ENCODE measurements at places on chromosomes 2 and 18.

DNA sequence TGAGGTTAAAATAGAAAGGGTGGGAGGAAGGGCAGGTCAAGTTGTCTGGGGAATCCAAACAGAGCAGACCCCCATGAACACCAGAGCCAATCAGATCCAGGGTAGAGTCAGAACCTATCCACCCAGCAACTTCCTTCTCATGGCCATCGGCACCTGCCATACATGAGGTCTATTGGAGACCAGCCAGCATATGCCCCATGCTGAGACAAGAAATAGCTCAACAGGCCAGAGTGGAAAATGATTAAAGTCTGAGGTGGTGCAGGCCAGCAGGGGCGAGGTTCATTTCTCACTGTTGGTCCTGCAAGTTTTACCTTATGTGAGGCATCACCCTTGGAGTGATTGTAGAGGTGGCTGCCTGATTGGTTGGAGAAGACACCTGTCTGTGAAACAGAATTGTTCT lies 89.2 kb downstream of the LONRF2 start:
- H3K27ac ChIP-seq, result no peak overlapping the region
- no peak for DNase-seq
- no peaks in the 10 kb centered on the region for H3K27me3 ChIP-seq

DNA sequence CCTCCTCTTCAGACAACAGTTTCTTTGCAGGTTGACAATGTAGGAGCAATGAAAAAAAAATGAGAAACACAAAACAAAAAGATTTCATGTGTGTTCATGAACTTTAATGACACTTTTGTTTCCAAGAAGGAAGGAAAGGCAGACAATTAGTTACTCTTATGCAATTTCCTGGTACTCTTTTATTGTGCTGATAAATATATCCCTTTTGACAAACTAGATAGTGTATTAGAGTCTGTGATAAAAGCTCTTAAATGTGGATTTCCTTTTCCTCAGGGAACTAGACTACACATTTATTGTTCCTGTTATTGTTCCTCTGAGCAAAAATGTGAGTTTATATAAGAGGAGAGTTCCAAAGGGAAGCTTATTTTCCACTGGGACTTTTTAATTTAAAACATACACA lies 188.7 kb upstream of the NRXN1 start:
- H3K27me3 ChIP-seq, result no peaks in the 10 kb centered on the region
- H3K4me3 ChIP-seq, result no peak overlapping the region
- no peak overlapping the region for H3K27ac ChIP-seq
- no peaks in the 10 kb centered on the region for H3K36me3 ChIP-seq

DNA sequence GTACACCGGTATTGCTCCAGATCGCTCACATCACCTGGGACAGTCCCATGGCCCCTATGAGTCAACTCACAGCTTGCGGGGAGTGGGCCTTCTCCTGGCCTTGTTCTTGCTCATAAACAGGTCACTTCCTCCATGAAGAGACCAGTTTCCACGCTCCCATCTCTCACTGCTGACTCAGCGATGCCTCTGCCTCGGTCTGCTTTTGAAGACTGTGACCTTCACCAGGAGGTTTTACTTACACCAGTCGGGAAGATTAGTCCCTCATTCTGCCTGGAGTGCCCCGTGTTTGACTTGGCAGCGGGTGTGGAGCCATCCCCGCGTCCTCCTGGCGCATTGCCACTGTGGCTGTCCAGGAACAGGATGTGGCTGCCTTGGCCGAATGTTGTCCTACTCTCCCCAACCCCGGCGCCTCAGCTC lies 159.8 kb downstream of the RHBDD1 start:
- peak overlapping the region; percentile 62 for H3K27ac ChIP-seq
- H3K4me3 ChIP-seq, result no peak overlapping the region
- no peaks in the 10 kb centered on the region for H3K36me3 ChIP-seq
- no peaks in the 10 kb centered on the region for H3K27me3 ChIP-seq
- H3K4me1 ChIP-seq, result peaks cover 7% of the 10 kb centered on the region
- peak; percentile 92 for DNase-seq

DNA sequence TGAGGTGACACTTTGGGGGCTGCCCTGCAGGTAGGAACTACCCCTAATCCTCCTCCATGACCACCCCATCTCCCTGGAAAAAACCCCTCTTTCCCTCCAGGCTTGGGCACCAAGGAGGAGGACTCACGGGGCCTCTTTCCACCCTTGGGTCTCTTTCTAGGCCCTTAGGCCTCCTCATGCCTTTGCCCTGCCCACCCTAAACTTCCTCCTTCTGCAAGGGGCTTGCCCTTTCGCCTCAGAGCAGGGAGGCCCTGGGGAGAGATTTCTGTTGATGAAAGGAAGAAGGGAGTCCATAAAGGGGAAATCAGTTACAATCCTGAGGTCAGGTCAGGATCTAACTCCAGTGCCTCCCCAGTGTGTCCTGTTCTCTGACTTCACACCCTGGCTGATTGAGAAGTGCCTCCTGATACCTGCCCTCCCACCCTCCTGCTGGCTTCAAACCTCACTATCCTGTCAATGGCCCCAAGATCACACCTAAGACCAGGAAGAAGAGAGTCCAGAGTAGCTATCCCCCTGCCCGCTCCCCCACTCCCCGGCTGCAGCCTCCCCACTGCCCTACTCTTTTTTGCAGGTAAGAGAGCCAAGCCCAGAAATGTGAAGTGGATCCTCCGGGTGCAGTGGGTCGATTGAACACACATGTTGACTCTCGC lies 16.7 kb upstream of the TNS1 start:
- H3K27ac ChIP-seq, result no peak overlapping the region
- no peaks in the 10 kb centered on the region for H3K4me1 ChIP-seq
- no peaks in the 10 kb centered on the region for H3K36me3 ChIP-seq
- DNase-seq, result no peak

DNA sequence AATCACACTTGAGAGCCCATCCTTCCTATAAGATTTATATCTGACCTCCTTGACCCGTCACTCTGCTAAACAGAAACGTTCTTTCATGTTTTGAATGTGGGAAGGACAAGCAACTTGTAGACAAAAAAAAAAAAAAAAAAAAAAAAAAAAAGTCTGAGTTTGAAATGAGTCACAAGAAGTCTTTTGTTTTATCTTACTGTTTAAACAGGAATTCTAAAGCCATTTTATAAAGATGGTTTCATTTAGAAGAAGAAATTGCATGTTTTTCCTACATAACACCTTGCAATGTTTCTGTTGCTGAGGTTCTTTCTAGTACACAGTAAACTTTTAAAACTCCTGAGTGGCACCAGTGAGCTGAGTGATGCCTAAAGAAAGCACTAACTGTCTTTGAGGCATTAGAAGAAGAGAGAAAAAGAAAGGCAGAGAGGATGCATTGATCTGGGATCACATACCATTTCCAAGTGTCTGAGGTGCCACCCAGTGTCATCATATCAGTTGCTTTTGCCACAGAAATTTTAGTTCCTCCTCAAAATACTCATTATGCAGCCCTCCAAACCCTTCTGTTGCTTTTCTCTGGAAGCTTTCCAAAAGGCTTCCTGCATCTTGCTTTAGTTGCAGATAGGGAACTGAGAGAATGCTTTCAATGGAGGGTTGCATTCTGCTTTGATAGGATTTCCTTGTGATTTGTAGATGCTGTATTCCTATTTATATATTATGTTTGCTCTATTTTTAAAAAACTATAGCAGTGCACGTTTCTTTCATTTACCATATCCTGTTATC lies 69.1 kb downstream of the ACVR2A start:
- no peaks in the 10 kb centered on the region for H3K36me3 ChIP-seq
- no peaks in the 10 kb centered on the region for H3K4me1 ChIP-seq
- no peak overlapping the region for H3K27ac ChIP-seq
- H3K27me3 ChIP-seq, result no peaks in the 10 kb centered on the region
- H3K4me3 ChIP-seq, result no peak overlapping the region
- no peak for DNase-seq

DNA sequence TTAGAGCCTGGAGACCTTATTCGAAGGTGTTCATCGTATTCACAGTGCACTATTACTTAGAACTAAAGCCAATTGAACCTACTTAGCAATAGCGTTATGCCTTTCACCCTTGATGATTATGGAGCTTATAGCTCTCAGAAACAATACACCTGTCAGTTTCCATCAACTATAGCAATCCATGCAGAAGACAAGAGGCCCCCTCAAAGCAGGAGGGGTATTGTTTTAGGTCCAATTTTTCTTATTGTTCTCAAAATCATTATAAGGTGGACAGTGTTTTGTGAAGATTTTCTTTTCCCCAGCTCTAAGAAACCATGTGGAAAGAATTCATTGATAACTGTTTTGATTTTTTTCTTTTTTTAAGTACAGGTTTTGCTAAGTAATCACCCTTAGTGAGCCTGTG lies 135.5 kb downstream of the MEIS1 start:
- H3K27ac ChIP-seq, result peak overlapping the region; percentile 47
- no peak overlapping the region for H3K4me3 ChIP-seq
- H3K27me3 ChIP-seq, result no peaks in the 10 kb centered on the region
- no peak for DNase-seq
- H3K4me1 ChIP-seq, result peaks cover 60% of the 10 kb centered on the region
- H3K36me3 ChIP-seq, result peaks cover 43% of the 10 kb centered on the region

DNA sequence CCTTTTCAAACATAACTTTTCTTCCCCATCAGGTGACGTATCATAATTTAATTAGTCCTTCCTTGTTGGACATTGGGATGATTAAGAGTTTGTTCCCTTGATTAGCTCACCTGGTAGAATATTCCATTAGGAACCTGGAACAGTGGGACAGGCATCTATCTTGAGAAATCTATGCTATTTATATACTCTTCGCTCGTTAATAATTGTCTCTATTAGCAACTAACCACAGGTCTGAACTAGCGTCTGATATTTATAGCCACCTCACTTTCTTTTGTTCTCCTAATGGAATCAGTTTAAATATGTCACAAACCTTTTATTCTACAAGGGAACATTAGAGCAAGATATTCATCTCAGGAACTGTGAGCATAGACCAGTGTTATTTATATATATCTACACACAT lies 79.8 kb downstream of the MAPK4 start:
- H3K4me1 ChIP-seq, result peaks cover 14% of the 10 kb centered on the region
- no peaks in the 10 kb centered on the region for H3K36me3 ChIP-seq
- no peaks in the 10 kb centered on the region for H3K27me3 ChIP-seq
- DNase-seq, result no peak
- H3K27ac ChIP-seq, result no peak overlapping the region
- H3K4me3 ChIP-seq, result no peak overlapping the region

DNA sequence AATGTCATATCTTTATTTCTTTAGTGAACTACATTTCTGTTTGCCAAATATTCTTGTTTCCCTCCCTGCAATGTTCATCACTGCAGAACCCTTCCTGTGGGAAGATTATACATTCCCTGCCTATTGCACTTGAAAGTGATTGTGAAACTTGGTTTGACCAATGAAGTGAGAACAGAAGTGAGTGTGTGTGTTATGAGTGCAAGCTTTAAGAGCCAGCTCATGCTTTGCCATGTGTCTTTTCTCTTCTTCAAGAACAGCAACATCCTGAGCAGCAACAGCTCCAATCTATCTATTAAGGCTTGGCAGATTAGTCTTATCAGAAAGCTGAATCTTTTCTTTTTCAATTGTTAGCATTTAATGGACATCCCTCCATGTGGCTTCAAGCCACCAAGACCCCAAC lies 42.0 kb upstream of the UBE2E3 start:
- no peaks in the 10 kb centered on the region for H3K27me3 ChIP-seq
- no peaks in the 10 kb centered on the region for H3K4me1 ChIP-seq
- H3K27ac ChIP-seq, result no peak overlapping the region
- no peaks in the 10 kb centered on the region for H3K36me3 ChIP-seq
- H3K4me3 ChIP-seq, result no peak overlapping the region

- no peak overlapping the region for H3K4me3 ChIP-seq
- H3K27me3 ChIP-seq, result no peaks in the 10 kb centered on the region
- no peaks in the 10 kb centered on the region for H3K36me3 ChIP-seq
- peaks cover 7% of the 10 kb centered on the region for H3K4me1 ChIP-seq
- DNase-seq, result no peak
These were observed 585.9 kb downstream of the ZEB2 start for GRCh38 chr2:143933946-143934569.

DNA sequence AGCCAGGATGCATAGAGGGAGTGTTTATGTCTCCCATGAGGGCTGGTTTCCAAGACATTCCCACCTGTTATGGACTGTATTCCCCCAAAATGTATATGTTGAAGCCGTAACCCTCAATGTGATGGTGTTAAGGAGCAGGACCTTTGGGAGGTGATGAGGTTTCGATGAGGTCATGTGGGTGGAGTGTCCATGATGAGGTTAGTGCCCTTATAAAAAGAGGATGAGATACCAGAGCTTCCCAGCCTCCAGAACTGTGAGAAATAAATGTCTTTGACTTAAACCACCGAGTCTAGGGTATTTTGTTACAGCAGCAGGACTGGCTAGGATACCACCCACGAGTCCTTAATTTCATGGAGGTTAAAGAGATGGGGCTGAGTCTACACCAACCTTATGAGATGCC lies 22.6 kb upstream of the EPAS1 start:
- DNase-seq, result no peak
- H3K27me3 ChIP-seq, result no peaks in the 10 kb centered on the region
- H3K36me3 ChIP-seq, result no peaks in the 10 kb centered on the region
- H3K27ac ChIP-seq, result no peak overlapping the region
- H3K4me1 ChIP-seq, result peaks cover 16% of the 10 kb centered on the region
- no peak overlapping the region for H3K4me3 ChIP-seq

GRCh38 chr2:239033801-239034560 lies 186.1 kb downstream of the TWIST2 start:
- H3K4me1 ChIP-seq, result peaks cover 3% of the 10 kb centered on the region
- H3K36me3 ChIP-seq, result no peaks in the 10 kb centered on the region
- DNase-seq, result no peak

DNA sequence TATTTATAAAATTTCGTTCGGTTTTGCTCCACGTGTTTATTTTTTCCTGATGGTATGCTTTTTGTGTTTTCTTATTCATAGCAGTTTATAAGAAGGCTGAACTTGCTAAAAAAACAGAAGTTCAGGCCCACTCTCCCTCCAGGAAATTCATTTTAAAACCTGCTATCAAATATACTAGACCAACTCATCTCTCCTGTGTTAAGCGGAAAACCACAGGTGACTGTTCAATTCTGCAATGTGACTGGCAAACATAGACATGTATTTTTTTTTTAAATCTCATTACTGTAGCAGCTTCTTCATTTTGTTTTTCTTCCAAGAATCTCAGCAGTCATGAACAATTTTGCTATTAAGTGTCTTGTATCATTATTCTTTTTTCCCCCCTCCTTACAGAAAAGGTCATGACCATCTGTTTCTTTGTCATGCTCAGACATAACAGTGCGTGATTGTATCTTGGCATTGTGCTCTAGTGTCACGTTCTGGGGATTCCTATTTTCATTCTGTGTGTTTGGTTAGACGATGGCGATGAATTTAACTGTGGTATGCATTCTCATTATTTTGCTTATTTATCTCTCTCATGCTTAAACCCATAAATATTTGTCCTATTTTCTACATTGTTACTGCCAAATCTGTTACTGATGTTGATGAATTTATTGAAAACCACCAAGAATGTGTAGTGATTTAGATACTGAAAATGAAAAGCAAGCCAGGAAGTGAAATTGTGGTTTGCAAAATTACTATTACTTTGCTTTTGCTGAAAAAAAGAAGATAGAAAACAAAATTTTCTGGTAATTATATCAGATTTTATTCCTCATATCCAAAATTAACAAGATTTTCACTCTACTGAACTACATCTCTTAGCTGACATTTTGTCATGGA lies 74.6 kb upstream of the UNC80 start:
- H3K4me3 ChIP-seq, result no peak overlapping the region
- H3K4me1 ChIP-seq, result no peaks in the 10 kb centered on the region
- DNase-seq, result no peak
- H3K27me3 ChIP-seq, result no peaks in the 10 kb centered on the region
- no peaks in the 10 kb centered on the region for H3K36me3 ChIP-seq
